NCI-H2227 treated with DMSO at 0.1 percent for 48 hours (cell line): ENCODE measurements at places on chromosomes 7 and 10.

GRCh38 chr10:72470666-72471065 lies 115.9 kb upstream of the DNAJB12 start:
- no peak for DNase-seq

DNA sequence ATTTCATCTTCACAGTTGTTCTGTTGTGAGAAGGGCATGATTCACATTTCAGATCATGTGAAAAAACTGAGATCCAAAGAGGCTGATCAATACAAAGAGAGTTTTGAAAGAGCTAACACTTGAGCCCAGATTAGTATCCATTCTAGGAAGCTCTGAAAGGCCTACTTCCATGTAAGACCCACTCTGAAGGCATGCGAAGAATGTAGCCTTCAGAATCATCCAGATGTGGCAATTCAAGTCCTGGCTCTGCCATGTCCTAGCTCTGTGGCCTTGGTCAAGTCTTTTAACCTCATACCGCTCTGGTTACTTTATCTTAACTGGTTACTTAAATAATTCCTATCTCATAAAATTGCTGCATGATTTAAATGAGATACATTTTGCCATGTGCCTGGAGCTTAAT lies 111.1 kb downstream of the FZD1 start:
- DNase-seq = no peak

DNA sequence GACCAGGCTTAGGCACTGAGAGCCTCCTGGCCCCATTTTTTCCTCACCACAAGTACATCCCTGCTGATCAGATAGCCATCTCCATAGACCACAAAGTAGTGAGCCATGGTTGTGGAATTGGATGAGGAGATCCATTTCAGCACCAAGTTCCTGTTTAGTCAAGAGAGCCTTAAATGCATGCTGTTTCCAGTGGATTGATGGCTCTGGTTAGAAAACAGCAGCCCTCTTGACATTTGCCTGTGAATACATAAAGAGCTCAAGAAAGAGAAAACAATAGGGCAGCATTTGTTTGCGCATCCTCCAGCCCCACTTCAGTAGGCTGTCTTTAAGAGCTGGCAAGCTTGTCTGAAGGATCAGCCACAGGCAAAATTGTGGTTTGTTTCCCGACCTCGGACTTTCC lies 251.2 kb downstream of the POU6F2 start:
- peak; percentile 35 for DNase-seq

GRCh38 chr10:14667280-14667679 lies 107.4 kb downstream of the FAM107B start:
- DNase-seq = no peak

GRCh38 chr7:98341106-98341505 lies 59.6 kb downstream of the BRI3 start:
- DNase-seq = no peak

- no peak for DNase-seq
Measured at GRCh38 chr10:10293481-10293951, 724.2 kb upstream of the CELF2 start.

- DNase-seq = no peak
Measured at GRCh38 chr7:24227603-24228359, 56.2 kb upstream of the NPY start.

DNA sequence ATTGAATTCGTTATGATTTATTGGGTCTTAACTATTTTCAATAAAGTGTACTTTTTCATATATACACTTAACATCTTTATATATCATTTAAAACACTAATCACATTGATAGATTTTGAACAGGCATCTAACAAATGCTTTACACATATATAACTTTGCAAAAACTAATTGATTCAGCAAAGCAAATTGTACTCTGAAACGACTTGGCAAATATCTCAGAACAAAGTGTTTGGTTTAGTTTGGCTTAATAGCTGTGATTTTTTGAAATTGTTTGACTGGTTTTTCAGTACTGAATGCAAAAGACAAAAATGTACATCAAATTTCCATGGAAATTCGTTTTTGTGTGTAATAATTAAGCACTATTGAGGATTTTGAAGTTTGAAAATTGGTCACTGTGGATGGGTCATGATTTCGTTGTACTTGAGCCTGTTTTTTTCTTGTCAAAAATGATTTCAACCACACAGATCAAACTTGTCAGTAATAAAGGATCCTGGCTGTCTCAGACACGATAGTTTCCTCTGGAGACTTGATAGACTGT lies 125.3 kb upstream of the SLC25A13 start:
- DNase-seq = no peak

DNA sequence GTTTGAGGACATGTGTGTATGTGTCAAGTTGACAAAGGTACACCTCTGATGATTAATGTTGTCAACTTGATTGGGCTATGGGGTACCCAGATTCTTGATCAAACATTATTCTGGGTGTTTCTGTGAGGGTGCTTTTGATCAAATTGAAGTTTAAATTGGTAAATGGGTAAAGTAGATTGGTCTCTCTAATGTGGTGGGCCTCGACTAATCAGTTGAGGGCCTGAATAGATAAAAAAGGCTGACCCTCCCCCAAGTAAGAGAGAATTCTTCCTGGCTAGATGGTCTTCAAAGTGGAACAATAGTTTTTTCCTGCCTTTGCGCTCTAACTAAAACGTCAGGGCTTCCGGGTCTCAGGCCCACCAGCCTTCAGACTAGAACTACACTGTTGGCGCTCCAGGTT lies 309.9 kb upstream of the MGMT start:
- DNase-seq = no peak
